ENCODE measurements at places on chromosomes 16 and 17. TPM values are rescaled to one million over a fixed set of nuclear protein-coding genes. Genes with fewer than 3 reads are reported as not detected.
A peak's percentile ranks its signal among the peaks of the same experiment; 100 is the strongest.

DNA sequence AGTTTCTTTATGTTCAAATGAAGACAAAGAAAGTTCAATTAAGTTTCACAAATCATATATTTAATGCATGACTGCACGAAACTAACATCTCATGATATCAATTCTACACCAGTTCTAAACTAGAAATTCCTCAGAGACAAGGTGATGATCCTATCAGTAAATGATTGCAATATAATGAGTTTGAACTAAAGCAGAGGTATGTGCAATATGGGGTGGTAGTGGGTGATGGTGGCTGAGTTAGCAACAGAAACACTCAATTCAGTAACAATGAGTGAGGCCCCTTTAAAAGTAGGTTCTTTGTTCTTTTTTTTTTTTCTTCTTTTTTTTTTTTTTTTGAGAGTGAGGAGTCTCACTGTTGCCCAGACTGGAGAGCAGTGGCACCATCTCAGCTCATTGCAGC is 1551.7 kb upstream of the GOT2 start:
- no peak for DNase-seq

GRCh38 chr16:30358990-30359870 is 4.1 kb upstream of the CD2BP2 start:
- no peak for DNase-seq

GRCh38 chr16:21703589-21704174 is 39.9 kb downstream of the OTOA start:
- no peak for DNase-seq

DNA sequence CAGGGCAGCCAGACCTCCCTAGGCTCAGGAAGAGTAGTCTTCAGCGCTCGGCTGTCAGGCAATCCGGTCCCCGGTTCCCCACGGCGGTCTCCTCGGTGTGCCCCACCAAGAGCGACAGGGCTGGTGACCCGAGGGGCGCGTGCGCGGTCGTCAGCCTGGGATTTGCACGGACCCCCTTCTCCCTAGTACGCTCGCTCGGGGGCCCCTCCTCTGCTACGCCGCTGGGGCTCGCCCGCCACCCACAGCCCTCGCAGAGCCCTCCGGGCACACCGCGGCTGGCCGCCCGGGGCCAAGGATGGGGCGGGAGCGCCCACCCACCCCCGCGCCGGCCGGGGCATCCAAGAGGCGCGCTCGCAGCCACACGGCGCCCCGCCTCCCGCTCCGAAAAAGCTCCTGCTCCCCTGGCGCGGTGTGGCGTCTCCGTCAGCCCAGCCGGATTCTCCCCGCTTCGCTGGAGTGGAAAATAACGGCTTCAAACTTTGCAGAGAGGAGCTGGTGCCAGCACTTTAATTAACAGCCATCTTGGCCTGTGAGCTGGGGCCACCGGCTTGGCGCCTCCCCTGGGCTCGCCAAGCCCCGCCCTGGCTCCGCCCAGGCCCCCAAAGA is 2.1 kb upstream of the C1QL1 start:
- DNase-seq: peak; percentile 63

DNA sequence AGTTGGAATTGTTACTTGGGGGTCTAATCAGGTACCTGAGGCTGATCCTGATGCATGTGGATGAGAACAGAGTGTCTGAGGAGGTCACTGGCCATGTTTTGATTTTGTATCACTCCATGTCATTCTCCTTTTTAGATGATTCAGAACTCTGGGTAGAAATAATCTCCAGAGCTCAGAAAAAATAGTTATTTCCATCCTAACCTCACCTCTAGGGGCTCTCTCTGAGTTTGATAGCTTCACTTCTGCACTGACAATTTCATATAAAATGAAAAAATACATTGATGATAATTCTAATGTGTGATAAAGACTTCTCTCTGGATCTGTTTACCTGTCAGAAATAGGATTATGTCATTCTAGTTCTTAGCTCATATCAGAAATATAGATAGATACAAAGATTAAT is 6.2 kb upstream of the KRT12 start:
- no peak for DNase-seq

Gene LIG3
- 35.1 TPM for total RNA-seq

Gene CDK3
- 7.8 TPM for total RNA-seq
